GM04503 (cell line): ENCODE measurements at places on chromosomes 16 and 17.

GRCh38 chr17:79213305-79213704 is 138.7 kb downstream of the ENGASE start:
- no peak for DNase-seq

- DNase-seq = no peak
These were observed 7.5 kb downstream of the ANKRD11 start for GRCh38 chr16:89482817-89483205.

GRCh38 chr17:81049973-81050551 is 15.1 kb downstream of the BAIAP2 start:
- DNase-seq = no peak

DNA sequence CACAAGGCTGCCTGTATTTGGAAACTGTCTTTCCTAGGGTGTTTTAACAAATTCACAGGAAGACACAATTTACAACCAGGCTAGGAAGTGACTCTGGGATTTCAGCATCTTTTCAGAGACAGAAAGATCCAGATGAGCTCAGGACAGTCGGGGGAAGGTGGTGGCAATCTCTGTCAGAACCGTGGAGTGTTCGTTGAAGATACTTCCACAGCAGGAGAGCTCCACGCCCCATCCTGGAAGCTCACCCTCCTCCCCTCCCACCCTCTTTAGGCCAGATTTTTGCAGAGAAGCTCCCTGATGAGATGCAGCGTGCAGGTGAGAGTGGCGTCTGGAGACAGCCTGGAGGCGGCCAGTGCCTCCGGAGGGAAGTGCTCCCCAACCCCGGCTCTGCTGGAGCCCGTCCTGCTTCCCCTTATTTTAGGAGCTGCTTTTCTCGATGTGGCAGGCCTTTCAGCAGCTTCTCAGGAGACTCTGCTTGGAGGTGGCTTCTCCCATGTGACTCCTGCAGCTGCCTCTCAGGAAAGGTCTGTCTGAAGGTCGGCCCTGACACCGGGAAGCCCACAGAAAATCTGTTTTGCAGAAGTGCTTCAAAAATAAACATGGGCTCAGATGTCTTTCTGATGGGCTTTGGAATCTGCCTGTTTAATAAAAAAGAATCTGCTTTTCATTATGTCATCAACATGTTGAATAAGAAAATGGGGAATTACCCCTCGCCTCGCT is 186.4 kb upstream of the CHMP6 start:
- DNase-seq = no peak

- no peak for DNase-seq
These were observed 157.7 kb downstream of the MSI2 start for GRCh38 chr17:57413848-57414651.

DNA sequence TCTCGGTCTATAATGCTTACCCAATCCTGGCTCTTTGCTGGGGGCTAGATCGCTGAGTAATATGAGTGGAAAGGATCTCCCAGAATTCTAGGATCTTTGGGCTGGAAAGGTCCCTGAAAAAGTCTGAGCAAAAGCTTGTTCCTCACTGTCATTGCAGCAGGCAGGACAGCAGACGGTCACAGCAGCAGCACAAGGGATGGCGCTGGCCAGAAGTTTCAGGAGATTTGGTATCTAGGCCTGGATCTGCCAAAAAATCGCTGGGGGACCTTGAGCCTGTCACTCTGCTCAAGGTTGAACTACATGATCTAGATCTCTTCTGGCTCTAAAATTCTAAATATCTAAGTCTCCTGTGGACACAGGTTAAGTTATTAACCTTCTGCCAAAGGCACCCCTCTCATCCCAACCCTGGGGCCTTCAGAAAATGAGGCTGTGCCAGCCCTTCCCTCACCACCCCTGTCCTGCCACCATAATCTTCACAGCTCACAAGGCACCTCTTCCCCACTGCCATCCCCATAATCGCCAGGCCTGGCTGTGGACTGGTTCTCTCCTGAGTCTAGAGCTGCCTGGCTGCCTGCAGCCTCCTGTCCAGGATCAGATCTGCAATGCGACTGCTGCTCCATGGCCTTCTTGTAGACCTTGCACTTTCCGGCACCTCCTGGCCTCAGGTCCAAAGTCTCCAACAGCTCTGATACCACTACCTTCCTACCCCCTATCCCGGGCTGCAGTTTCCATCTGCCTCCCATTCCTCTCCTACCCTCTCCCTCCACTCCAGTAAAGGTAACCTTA is 10.2 kb downstream of the MYO18A start:
- DNase-seq = no peak

DNA sequence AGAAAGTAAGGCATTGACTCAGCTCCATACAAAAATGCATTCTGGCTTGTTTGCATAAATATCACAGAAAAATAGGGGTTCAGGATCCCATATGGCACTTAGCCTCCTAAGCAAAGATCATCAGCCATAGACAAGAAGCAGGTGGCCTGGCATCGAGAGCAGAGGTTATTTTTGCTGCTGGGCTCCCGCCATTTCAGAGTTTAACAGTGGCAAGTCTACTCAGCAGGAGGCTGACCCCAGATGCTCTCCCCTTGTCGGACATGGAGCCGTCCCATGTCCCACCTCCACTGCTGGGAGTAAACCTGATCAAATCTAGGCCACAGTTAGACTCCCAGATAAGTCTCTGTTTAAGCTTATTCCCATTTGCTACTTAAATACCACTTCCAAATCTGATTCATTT is 269.1 kb downstream of the FTO start:
- DNase-seq = no peak

- DNase-seq = no peak
These were observed 1.1 kb upstream of the RAB11FIP4 start for GRCh38 chr17:31390426-31390747.

- DNase-seq = no peak
These were observed 586.4 kb downstream of the MAF start for GRCh38 chr16:79013930-79014660.

GRCh38 chr17:61397086-61397842 is 2.4 kb upstream of the TBX2 start:
- no peak for DNase-seq

GRCh38 chr17:4728124-4728523 is 3.1 kb upstream of the MED11 start:
- DNase-seq = no peak

DNA sequence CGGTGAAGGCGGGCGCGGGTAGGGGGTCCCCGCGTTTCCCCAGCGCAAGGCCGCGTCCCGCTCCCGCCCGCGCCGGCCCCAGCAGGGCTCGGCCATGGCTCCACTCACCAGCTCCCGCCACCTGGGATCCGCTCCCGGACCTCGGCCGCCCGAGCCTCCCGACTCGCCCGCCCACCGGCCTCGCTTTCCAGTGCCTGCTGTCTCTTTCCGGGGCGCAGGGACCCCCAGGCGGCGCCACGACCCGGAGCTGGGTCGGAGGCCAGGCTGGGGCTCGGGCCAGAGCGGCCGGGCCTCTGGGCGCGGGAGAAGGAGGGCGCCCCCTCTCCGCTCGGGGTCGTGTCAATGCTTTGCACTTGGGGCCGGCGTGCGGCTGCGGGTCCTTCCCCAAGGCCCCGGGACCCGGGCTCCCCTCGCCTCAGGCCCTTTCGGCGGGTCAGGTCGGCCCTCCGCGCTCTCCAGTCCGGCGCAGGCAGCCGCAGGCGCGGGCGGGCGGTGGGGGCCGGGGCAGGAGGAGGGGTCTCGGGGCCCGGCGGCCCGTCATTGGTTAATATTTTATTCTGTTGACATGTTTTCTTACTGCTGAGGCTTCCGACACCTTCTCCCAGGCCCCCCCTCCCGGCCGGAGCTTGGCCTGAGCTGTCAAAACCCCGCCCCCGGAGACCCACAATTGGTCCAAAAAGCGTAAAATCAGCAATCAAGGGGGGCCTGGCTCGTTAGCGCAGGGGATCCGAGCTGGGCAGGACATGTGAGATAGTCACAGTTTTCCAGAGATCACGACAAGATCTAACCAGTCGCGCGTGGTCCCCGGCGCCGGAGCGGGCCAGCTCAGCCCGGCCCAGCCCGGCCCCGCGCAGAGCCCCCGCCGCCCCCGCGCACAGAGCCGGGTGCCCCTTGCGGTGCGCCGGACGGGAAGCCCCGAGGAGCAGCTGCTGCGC is at the start of gene TBX2:
TBX2 (plus strand) TSS at position 713 of the 935 bp plus-strand sequence. CDS start 334 bp downstream, outside the sequence.
- DNase-seq = peak; percentile 68

DNA sequence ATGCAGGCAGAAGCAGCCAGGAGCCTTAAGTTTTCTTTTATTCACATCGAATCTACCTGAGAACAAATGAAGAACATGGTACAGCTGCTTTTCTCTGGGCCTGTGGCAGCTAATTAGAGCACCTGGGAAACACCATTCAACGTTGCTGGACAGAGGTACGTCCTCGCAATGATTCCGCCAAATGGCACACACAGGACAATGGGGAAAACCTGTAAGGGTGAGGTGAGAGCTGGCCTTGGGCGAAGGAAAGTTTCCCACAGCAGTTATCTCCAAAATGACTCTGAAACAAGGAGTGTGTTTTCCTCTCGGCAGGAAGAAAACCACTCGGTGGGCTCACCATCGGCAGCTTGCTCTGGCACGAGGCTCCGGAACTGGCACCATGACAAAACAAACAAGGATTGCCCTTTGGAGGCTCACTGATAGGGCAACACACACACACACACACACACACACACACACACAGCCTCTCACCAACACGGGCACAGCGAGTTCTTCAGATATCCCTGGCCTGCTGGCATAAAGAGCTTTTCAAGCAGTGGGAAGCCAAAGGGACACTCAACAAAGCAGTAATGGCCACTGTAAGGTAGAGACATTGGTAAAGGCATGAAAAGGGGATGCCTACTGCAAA is 73.7 kb downstream of the ZFHX3 start:
- DNase-seq = no peak

DNA sequence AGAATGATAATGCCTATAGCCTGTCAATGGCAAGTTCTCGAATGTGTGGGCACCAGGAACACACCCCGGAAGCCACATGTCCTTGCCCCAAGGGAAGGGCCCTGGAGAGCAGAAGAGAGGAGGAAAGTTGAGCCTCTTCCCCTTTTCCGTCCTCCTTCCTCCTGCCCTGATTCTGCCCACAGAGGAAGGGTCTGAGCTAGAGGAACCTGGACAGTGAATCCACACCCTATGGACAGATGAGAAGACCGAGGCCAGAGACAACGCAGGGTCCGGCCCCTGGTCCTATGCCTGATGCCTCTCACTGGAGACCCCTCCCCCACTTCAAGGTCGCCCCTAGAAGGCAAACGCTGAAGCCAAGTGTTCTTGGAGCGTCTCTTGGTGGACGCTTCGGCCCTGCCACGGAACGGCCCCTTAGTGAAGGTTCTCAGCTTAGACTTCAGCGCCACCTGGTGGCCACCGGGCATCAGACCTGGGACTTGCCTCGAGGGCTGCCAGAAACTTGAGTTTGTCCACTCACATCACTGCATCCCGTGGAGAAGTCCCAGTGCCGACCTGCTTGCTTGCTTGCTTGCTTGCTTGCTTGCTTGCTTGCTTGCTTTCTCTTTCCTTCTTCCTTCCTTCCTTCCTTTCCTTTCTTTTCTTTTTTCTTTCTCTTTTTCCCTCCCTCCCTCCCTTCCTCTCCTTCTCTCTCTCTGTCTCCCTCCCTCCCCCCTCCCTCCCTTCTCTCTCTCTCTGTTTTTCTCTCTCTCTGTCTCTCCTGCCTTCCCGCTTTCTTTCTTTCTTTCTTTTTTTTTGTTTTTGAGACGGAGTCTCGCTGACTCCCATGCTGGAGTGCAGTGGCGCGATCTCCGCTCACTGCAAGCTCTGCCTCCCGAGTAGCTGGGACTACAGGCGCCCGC is 20.6 kb upstream of the SPNS3 start:
- DNase-seq = no peak

DNA sequence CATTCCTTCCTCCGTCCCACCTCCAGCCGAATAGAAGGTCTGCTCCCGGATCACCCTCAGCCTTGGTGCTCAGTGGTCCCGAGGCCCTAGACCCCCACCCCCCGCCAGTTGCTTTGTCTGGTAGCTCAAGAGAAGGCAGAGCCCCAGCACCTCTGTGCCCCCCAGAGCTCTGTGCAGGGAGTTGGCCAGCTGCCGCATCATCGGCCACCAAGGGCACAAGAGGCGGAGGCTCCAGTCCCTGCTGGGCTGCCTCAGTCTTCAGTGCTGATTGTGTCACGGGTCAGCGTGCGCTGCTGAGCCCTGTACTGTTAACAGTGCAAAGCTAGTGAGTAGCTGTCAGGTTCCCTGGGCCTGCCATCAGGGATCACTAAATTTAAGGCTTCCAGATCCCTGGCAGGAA is 22.2 kb upstream of the DRG2 start:
- DNase-seq = no peak

DNA sequence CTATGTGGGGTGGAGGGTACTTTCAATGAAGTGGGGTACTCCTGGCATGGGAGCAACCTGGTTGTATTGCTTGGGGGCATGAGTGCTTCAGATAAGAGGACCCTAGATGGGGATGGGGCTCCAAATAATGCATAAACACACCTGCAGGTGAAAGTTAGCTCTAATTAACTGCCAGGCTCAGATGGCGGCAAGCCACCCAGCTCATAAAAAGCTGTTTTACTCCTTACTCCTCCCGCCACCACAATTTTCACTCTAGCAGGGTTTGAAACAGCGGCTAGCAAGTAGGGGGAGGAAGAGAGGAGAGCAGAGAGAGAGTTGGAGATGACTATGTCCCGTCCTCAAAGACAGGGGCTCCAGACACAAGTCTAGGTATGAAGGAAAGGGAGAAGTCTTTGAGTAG is 117.7 kb upstream of the WSCD1 start:
- DNase-seq = no peak

GRCh38 chr16:77677129-77677528 is 45.2 kb upstream of the NUDT7 start:
- DNase-seq = no peak

DNA sequence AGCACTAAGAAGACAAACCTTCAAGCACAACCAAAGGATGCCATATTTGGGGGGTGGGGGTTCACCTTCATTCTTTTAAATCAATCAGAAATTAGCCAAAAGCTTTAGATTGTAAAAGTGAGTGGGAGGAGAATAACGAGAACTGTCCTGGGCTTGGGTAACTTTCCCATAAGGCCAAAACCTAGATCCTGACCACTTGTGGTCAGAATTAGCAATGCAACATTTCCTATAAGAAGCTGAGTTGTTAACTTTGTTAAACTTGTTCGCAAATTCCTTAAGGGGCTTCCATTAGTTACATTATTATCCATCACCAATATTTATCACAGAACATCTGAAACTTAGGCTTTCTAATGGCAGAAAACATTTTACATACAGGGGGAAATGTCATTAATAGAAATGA is 25.1 kb downstream of the STAT5B start:
- DNase-seq = no peak

DNA sequence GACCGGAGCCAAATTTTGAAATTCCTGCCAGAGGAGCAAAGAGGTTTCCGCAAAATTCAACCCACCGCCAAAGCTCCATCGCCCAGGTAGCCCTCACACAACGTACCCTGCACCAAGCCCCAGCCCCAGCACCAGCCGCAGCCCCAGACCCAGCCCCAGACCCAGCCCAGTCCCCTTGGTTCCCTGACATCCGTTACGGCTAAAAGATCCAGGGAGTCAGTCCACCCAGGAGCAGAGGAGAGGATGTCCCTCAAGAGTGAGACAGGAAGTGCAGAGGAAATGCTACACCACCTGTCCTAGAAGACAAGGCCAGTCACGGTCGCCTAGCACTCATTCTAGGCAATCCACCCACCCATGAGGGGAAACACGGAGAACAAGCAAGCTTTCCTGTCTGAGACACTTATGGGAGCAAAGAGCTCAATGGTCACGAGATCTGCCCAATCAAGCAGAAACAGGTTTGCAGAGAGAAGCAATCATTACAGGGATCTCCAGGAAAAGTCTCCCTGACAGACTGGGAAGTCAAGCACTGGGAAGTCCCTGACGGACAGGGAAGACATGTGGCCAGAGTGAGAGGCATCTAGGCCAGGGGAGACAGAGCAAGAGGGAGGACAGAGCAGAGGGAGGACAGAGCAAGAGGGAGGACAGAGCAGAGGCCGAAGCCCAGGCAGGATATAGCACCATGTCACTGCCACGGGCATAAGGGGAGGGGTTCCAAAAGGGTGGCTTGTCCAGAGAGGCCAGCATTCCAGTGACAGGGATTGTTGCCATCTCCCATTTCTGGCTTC is 15.0 kb upstream of the KCNJ18 start:
- no peak for DNase-seq

- no peak for DNase-seq
These were observed 27.5 kb downstream of the TRPV2 start for GRCh38 chr17:16442594-16443510.
